ENCODE measurements at places on chromosomes 5 and 9.
A peak's percentile ranks its signal among the peaks of the same experiment; 100 is the strongest.

GRCh38 chr5:94094793-94095441 is 353.5 kb upstream of the POU5F2 start:
- DNase-seq: no peak

- no peak for DNase-seq
Observed at GRCh38 chr5:179251276-179251969, 93.8 kb downstream of the ADAMTS2 start.

DNA sequence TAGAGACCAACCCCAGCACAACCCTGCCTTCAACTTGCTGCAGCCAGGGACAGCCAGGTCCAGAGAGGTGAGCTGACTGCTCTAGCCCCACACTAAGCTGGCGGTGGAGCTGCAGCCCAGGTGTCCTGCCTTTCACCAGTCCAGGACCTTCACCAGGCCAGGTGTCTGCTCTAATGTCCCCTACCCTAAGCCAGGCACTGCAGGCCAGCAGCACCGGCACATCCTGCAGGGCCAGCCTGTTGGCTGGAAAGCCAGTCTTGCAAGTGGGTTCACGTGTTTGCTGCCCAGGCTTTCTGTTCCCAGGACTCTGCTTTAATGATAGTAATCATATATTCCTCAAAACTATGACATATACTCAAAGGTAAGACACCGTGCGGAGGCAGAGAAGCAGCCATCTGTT is 5.5 kb downstream of the SHC3 start:
- no peak for DNase-seq

DNA sequence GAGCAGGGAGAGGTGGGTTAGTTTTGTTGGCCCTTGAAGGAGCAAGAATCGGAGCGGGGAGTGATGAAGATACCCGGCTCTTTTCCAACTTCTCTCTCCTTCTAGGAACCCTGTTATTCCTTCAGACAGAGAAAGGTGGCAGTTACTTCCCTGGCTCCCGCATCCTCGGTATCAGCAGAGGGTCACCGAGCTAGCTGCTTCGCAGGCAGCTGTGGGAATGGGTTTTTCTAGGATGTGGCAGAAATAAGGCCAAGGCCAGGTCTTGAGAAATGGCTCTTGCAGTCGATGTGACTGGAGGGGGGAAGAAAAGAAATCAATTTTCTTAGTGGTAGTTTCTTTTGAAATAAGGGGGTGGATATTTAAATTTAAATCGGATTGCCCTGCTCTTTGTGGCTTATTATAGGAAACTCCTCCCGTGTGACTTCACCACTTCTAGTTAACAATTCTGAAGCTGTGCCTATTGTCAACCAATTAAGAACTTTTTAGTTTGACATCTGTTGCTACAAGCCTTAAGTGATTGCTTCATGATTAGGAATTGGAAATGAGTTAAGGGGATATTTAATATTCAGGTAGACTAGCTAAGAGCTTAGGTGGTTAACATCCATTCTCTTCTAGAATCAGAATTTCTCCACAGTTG is 1.4 kb downstream of the SAP30L start:
- DNase-seq: no peak

GRCh38 chr9:89422151-89422975 is 75.5 kb downstream of the SEMA4D start:
- DNase-seq: no peak

DNA sequence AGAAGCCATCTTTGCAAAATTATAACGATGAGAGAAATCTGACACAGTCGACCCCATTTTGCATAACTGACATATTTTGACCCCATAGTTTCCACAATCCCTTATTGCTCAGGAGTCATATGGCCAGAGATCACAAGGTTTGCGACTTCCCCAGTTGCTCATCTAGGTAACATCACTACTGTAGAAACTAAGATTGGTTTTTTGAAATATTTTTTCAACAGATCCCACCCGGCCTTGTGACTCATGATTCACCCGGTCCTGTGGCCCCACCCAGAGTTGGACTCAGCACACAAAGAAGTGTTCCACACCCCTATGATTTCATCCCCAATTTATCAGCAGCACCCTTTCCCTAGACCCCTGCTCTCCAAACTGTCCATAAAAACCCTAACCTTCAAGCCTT is 50.2 kb downstream of the TIMD4 start:
- DNase-seq: no peak

DNA sequence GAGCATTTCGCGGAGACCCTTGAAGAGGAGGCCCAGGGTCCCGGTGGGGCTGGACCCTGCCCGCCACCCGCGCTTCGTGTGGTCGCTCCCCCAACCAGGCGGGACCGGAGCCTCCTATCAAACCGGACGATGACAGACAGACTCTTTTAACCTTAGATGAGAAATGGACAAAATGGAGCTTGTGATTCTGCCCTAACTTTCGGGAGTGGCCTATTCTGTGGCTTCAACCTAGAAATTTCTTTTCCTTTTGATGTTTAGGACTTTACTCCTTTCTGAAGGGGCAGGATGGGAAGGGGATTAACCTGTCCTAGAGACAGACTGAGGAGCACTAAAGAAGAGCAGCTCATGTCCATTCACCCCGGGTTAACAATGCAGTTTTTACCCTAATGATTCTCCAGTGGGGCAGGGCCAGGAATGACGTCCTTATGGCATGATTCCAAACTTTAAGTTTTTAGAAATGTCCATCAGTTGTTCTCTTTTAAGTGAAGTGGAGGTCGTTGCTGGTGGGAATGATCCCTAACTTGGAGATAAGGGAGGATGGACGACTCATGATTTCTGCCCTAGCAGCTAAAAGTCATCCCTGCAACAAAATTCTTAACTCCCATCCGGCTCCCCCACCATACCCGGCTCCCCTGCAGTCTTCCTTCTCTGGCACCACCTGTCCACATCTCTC is 1.0 kb downstream of the NIPSNAP3A start:
- no peak for DNase-seq

- DNase-seq: no peak
Observed at GRCh38 chr9:10674586-10674985, 61.8 kb upstream of the PTPRD start.

DNA sequence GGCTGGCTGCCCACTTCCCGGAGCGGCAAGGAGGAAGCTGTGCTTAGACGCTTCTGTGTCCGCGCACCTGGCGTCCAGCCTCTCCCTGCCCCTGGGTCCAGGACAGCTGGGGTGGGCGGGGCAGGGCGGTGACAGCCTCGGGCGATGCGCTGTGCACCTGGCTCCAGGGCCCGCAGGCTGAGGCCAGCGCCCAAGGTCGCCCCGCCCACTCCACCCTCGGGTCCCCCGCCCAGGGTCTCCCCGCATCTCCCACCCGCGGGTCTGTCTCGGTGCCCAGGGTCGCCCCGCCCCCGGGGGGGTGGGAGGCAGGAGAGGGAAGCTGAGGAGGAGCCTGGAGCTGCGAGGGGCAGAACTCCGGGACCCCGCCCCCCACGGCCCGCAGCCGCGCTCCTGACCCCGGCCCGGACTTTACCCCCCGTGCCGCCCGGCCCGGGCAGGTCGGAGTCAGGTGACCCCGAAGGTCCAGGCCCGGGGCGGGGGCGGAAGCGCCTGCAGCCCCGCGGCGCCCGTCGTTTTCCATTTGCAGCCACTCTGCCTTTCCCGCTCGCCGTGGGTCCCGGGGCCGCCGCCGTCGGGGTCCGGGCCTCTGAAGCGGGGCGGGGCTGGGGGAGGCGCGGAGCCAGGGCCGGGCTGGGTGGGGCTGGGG is at the start of gene ENTPD8:
Gene ENTPD8, minus strand, starts transcription at position 69 of the 646 bp plus-strand sequence. CDS start 3,072 bp downstream, outside the sequence.
- peak; percentile 54 for DNase-seq

GRCh38 chr9:126230692-126231091 is 95.9 kb upstream of the MVB12B start:
- no peak for DNase-seq

- no peak for DNase-seq
Observed at GRCh38 chr5:57033103-57033502, 81.2 kb upstream of the MIER3 start.

DNA sequence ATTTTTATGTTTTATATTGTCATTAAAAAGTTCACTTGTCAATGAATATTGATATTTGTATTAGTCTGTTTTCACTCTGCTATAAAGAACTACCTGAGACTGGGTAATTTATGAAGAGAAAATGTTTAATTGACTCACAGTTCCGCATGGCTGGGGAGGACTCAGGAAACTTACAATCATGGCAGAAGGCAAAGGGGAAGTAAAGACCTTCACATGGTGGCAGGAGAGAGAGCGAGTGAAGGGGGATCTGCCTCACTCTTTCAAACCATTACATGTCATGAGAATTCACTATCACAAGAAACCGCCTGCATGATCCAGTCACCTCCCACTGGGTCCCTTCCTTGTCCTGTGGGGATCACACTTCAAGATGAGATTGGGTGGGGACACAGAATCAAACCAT is 27.4 kb downstream of the SRD5A1 start:
- DNase-seq: no peak

DNA sequence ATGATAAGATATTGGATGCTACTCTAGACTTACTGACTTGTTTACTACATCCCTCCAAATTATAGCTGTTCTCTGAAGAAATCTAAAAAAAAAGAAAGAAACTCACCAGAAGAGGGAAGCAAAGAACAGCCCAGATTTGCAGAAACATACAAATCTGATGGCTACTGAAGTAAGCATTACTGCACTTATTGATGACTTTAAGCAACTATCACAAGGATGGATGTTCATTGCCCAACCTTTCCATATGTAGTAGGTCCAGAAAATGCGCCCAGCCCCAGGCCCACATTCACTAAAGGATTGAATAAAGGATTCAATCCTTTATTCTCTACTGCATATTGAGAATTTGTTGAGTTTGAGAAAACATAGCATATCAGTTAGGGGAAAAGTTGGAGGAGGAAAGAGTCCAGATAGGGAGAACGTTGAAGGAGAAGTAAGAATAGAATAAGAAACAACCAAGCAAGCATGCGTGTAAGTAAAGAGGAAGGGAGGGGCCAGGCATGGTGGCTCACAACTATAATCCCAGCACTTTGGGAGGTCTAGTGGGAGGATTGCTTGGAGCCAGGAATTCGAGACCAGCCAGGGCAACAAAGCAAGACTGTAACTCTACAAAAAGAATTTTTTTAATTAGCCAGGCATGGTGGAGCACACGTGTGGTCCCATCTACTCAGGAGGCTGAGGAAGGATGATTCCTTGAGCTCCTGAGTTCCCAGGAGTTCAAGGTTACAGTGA is 33.8 kb upstream of the DTWD2 start:
- DNase-seq: no peak

DNA sequence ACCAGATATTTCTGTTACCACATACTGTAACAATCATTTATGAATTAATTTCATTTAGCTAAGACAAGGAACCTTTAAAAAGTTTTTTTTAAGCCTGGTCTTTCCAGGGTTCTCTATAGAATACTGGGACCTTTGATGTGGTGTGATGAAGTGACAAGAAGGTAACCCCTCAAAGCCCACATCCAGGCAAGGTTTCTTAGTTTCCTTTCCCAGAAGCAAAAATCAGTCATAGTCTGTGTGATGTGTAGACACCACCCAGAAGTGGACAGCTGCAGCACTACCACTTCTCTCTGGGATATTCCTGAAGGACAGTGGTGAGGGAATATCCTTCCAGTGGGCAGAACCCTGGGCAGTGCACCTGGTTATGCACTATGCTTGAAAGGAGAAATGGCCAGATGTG is 115.6 kb downstream of the TTC39B start:
- DNase-seq: no peak

DNA sequence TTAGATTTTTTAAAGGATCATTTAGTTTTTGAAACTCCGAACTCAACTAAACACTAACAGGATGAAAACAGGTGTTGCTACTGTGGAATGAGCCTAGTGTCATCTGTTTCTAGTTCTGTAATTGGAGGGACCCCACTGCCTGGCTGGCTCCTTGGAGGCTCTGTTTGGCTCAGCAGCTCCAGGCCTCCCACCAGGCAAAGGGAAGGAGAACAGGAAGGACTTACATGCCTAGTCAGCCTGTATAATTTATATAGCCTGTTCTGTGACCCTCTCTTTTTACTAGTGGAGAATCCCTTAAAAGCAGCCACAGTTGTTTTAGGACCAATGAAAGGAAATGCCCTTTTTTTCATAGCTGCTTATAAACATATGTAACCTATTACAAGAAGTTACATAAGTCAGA is 21.1 kb upstream of the C5orf24 start:
- DNase-seq: no peak

DNA sequence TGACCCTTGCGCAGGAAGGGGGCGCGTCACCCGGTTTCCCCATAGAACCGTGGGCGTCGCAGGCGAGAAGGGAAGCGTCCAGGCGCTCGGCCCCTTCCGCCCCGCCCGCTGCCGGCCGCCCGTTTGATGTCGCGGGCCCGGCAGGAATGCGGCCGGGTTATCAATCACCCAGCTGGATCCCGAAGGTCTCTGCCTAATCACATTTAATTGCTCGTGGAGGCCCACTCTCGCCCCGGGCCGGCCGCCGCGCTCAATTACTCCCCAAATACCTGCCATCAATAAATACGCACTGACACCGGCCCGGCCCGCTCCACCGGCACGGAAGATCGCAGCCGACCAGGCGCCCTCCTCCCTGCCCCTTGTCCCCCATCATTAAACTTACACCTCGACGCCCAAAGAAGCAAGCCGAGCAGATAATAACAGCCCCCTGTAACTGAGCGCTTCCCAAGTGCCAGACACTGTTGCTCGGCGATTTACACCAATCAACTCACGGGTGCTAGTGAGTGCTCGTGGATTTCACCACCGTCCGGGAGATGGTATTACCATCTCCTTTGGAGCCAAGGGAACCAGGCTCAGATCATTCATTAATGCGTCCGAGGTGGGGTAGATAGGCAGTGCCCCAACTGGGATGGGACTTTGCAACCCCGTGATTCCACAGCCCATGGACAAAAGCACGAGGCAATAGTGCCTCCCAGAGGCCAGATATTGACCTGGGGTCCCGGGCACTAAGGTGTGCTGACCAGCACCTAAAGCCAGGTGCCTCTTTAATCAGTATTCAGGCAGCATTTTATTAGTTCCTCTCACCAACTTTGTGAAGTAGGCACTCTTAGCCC is 11.3 kb downstream of the MSX2 start:
- DNase-seq: no peak

GRCh38 chr5:178209334-178210072 is 5.2 kb downstream of the HNRNPAB start:
- DNase-seq: no peak

DNA sequence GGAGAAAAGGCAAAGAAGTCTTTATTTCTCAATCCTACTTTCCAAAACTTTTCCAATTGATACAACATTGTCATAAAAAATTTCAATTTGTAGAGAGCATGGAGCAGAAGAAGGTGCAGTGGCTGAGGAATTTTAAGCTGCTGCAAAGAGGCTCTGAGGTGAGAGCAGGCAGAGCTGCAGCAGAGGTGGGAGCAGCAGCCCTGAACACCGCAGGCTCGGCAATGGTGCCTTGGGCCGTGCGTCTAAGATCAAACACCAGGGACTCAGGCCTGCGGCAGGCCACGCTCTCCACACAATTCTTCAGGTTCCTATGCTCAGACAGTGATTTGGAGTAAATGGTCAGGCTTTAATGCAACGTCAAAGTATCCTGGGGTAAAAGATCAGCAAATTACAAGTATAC is 46.3 kb downstream of the SIL1 start:
- no peak for DNase-seq

DNA sequence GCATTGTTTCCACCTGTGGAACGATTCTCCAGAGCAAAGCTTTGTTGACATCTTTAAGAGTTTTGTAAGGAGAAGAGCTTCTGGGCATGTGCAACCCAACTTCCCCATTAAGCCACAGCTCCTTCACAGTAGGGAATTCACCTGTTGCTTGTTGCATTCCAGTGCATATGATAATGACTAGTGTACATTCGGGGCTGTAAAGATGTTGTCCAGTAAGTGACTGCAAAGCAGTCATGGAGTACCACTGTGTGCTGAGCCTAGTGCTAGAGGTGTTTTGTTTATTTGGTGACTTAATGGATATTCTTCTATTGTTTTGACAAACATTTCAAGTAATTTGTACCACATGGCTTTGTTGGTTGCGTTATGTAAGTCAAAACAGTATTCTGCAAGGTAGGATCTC is 12.8 kb downstream of the UGCG start:
- no peak for DNase-seq

All from endothelial cell (in vitro differentiated cells).